ENCODE measurements at places on chromosomes 12 and 14.
A peak's percentile ranks its signal among the peaks of the same experiment; 100 is the strongest.

- peak; percentile 19 for DNase-seq
Measured at GRCh38 chr14:104224506-104225277, 86.3 kb downstream of the KIF26A start.

GRCh38 chr14:104161602-104162367 lies 23.4 kb downstream of the KIF26A start:
- peak; percentile 32 for DNase-seq

- DNase-seq = peak; percentile 12
Measured at GRCh38 chr14:32426586-32427388, 97.7 kb downstream of the AKAP6 start.

GRCh38 chr12:115163710-115164109 lies 479.7 kb upstream of the TBX3 start:
- no peak for DNase-seq

DNA sequence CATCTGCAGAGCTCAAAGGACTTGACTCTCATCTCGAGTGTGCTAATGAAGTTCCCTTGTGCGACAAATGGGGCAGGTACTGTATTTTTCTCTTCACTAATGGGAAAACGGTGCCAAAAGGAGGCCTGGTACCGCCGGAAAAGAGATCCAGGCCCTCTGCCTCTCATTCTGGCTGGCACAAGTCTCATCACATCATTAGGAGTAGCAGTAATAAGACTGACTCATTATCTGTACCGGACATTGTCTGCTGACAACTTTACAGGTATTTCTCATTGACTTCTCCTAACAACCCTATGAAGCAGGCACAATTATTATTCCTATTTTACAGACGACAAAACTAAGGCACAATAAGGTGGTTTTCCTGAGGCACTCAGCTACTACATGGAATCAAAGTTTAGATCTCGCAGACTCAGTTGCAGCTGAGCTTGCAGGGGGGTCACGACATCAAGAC lies 668 bp downstream of the APPL2 start:
- peak; percentile 30 for DNase-seq

GRCh38 chr14:76204461-76205230 lies 52.9 kb downstream of the GPATCH2L start:
- DNase-seq = no peak

- no peak for DNase-seq
Measured at GRCh38 chr12:19855851-19856250, 416.6 kb downstream of the AEBP2 start.

DNA sequence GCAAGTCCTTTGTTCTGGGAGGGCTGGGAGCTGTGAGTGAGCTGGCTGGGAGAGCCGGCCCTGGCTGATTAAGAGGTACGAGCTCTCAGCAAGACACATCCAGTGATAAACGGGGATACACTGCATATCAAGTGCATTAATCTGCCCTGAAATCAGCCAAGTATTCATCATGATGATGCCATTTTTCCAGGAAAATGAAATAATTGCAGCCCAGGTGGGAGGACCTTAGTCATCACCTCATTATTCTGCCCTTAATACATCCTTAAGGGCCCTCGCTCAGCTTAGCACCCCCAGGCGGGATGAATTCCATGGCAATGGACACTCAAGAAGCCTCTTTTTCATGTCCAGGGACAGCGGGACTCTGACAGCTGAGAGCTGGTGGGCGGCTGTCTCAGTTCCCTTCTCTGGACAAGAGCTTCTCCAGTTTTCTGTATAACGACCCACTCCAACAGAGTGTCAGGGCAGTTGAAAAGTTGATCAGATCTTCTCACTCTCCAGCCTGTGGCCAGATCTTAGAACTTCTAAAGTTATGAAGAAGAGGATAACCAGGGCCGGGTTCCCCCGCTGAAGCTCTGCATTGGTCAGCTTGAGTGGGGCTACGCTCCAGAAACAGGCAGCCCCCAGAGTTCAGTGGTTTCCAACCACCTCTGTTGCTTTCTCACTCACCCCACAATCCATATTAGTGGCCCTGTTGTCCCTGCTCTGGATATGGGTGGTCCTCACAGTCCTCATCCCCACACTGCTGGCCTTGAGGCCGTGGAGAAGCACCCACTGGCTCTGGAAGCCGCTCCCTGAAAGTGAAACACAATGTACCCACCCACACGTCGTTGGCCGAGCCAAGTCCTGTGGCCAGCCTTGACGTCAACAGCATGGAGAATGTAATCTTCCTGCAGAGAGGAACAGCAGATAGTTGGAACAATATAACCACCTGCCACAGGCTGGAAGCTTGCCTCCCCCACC lies 306.2 kb upstream of the DIO3 start:
- DNase-seq = peak; percentile 35

DNA sequence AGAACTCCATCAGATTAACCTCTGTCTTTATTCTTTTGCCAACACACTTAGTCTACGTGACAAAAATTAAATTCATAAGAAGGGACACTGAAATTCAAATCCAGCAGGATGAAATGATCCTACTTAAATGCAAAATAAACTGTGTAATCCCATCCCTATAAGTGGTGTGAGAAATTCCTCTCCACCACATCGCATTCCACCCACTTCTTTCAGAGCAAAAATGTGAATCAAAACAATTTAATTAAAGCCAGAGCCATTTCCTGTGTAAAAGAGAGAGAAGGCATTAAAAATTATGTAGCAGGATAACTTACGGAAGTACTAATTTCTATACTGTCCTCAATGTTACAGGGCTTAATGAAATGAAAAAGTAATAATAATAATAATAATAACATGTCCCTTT lies 844.3 kb downstream of the GALC start:
- DNase-seq = peak; percentile 13

GRCh38 chr12:85626001-85626783 lies 210.0 kb downstream of the RASSF9 start:
- peak; percentile 81 for DNase-seq

- peak; percentile 76 for DNase-seq
Measured at GRCh38 chr14:102500158-102500662, 9.4 kb downstream of the ANKRD9 start.

DNA sequence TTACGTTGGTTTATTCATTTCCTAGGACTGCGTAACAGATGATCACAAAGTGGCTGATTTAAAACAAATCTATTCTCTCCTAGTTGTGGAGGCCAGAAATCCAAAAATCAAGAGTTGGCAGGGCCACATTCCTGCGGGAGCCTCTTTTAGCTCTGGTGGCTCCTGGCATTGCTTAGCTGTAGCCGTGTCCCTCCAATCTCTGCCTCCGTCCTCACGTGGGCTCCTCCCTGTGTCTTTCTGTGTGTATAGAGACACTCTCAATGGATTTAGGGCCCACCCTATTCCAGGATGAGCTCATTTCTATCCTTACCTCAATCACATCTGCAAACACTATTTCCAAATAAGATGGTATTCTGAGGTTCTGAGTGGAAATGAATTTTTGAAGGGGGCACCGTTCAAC lies 42.5 kb downstream of the KCTD10 start:
- no peak for DNase-seq

- DNase-seq = no peak
Measured at GRCh38 chr12:97943359-97943758, 480.8 kb downstream of the RMST start.

GRCh38 chr12:6613015-6613775 lies 6.0 kb upstream of the CHD4 start:
- DNase-seq = peak; percentile 86

DNA sequence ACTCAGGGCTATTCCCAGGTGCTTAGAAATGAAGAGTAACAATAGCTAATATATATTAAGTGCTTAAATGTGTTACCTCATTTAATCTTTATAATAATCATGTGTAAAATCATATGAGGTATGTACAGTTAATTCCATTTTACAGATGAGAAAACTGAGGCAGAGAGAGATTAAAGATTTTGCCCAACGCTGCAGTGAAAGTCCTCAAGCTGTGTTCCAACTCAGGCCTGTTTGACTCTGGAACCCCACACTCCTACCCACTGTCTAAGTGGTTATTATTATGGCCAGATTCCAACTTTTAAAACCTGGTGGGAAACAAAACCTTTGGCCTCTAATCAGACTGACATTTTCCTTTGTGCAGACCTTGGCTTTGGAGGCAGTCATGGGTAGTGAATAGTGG lies 10.2 kb downstream of the CMTM5 start:
- no peak for DNase-seq

DNA sequence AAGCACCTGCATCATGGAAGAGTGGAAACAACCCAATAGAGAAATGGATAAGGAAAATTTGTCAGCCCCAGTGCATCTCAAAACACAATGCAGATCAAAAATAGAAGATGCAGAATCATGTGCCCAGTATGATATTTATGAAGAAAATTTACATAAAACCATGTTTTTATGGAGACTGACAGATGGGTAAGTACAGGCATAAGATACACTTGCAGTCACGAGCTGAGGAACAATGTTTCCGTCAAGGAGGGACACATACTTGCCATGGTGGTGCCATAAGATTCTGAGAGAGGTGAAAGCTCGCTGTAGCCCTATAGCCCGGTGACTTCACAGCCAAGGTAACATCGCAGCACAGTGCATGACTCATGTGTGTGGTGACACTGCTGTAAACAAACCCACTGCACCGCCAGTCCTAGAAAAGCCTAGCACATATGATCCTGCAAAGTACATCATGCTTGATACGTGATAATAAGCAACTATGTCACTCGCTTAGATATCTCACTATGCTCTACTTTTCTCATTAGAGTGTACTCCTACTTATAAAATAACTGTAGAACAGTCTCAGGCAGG lies 112.6 kb downstream of the RIMBP2 start:
- DNase-seq = peak; percentile 66

DNA sequence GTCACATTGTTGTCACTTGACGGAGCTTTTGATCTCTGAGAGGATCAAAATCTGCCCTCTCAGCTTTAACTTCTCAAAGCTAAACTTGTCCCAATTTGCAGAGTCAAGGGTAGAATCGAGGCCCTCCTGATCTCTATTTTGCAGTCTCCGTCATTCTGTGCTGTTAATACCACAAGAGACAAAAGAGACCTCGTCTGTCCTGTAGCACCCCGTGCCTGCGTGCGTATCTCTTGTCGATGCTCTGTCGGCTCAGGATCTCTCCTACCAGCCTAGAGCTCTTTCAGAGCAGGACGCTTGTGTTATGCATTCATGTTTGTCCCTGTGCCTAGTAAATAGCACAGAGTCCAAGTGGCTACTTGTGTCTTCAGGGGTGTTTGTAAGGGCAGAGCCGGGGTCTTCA lies 5.1 kb downstream of the EVL start:
- DNase-seq = no peak

DNA sequence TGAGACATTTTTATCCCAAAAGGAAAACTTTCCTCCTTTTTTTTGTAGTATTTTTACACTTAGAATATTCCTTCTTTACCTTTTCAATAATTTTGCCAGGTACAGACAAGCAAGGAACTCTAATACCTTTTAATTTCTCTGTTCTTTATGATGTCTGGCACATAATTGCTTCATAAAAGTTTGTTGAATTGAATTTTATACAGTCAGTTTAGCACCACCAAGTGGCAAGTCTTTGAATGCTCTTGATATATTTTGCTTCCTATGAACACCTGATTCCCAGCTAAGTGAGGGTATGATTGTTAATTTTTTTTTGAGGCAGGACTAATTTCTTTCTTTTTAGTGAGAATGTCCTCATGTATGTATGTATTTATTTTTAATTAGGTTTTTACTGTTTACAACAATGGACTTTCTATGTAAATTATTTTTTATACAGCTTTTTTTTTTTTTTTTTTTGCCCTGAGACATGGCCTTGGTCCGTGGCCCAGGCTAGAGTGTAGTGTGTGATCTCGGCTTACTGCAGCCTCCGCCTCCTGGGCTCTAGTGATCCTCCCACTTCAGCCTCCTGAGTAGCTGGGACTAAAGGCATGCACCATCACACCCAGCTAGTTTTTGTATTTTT lies 6.9 kb downstream of the TBC1D15 start:
- DNase-seq = peak; percentile 11

DNA sequence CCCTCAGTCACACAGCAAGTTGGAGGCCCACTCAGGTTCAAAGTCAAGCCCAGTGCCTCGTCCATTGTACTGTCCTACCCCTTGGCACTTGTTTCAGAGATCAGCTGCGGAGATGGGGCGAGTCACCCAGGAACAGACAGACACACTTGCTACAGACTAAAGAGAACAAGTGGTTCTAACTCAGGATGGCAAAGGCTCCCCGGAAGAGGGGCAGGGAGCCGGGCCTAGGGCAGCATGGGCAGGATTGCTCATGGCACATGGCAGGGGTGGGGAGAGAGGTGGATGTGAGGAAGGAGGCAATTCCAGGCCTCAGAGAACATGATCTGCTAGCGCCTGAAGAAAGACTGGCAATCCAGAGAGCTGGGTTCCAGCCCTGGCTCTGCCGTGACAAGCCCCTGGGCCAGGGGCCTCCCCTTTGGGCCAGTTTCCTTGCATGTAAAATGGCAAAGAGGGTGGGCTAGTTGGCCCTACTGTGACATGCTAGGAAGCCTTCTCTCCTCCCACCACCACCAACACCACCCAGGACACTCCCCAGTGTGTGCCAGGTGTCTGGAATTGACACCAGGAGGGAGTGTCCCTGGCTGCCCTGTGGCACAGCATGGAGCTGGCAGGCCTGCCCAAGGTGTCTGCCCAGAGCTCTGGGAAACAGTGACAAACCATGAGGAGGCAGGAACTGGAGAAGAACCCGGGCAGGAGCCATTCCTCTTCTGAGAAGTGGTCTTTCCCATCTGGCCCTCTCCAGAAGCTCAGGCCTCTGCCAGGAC lies 24.0 kb upstream of the IRF2BPL start:
- no peak for DNase-seq

- DNase-seq = no peak
Measured at GRCh38 chr12:15005064-15005463, 32.2 kb downstream of the PDE6H start.

DNA sequence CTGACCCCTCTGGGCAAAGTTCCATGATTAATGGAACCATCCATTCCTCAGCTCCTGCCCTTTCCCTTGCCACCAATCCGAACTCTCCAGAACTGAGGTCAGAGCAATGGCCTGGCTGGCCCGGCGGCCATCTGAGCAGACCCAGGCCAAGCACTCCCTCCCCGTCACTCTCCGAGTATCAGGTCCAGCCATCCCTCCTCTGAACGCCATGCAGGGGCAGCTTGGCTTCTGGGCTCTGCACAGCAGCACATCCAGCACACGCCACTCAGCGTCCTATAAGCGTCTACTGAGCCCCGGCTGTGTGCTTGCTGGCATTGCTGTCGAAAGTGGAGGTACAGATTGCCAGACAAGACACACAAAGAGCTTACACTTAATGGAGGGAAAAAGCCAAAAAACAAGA lies 34.3 kb upstream of the VWF start:
- no peak for DNase-seq

GRCh38 chr12:132105467-132105866 lies 38.7 kb downstream of the DDX51 start:
- no peak for DNase-seq

DNA sequence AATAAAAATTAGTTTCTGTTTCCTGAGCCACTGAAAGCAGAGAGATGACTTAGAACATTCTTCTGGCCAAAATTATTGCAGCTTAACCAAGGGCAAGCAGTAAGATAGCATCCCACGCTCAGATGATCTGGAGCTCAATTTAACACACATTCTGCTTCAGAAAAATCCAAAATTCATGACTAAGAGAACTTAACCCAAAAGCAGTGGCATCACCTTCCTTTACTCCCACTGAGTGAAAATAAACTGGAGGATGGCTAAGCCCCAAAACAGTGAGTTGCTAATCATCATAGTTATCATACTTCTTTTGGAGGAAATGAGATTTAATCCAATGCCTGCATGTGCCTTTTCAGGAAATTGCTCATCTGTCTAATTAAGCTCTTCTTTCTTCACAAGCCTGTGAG lies 195.4 kb downstream of the DUSP6 start:
- DNase-seq = peak; percentile 74

- no peak for DNase-seq
Measured at GRCh38 chr12:124593176-124593575, 25.8 kb upstream of the NCOR2 start.

- DNase-seq = peak; percentile 83
Measured at GRCh38 chr12:121949648-121950397, 31.4 kb downstream of the CFAP251 start.

GRCh38 chr12:53752621-53753020 lies 842 bp upstream of the CISTR start:
- no peak for DNase-seq

All from Daoy (cell line).